ENCODE measurements at places on chromosomes 4 and X. TPM values are rescaled to one million over a fixed set of nuclear protein-coding genes. Genes with fewer than 3 reads are reported as not detected.

Gene ITM2A
- 0.98 TPM for total RNA-seq

Gene GPR82
- total RNA-seq, result not detected

Gene AMELX
- not detected for total RNA-seq

Gene TRIM61
- 1.2 TPM for total RNA-seq

Gene CCDC120
- total RNA-seq, result 0.39 TPM

Gene USP27X
- total RNA-seq, result 2.7 TPM

Gene FTSJ1
- 89.9 TPM for total RNA-seq

Gene ADH1B
- 17.2 TPM for total RNA-seq
